Adipocyte (in vitro differentiated cells): ENCODE measurements at places on chromosomes 6 and 20.

- DNase-seq = no peak
These were observed 230.0 kb upstream of the BTBD3 start for GRCh38 chr20:11687546-11688292.

DNA sequence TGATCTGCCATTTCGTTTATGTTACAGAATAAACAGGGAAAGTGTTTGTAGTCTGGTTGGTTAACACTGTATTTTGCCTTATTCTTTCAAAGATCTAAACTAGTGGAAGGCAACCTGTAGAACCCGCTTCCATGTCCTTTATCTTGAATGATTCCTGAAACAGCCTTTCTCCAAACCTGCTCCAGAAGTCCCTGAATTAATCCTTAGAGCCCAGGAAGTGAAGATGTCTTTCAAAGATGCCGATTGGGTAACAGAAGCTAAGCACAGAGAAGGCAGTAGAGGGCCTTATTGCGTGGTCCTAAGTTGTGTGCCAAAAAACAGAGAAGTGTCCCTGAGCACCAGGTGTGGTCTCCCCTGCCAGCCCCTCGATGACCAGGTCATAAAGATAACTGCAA, 19.2 kb upstream of the ZSCAN16 start:
- peak; percentile 51 for DNase-seq

GRCh38 chr6:80434691-80435350, 328.4 kb downstream of the BCKDHB start:
- peak; percentile 27 for DNase-seq

GRCh38 chr6:15914553-15914952, 214.3 kb upstream of the MYLIP start:
- DNase-seq = no peak

DNA sequence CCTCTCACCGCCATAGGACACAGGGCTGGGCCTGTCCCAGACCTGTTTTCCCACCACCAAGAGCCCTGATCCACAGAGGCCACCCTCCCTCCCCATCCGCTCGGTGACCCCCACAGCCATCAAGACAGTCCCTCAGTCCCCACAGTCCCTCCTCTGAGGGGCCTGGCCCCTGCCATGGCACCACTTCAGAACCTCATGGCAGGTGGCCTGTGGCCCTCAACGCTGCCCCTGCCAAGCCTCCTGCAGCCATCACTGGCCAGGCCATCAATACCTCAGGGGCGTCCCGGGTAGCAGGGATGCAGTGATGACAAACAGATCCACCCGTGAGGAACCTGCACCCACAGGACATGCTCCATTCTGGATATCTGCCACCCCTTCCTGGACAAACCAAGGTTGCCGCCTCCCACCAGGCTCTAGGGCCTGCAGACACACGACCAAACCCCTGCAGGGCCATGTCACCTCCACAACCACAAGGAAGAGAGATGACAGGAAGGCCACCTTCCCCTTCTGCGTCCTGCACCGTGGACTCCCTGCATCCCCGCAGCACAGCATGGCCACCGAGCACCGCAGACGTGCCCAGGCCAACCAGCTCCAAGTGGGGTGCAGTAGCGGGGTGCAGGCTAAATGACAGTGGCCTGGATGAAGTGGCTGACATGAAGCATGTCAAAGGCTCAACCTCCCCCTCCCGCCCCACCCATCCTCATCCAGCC, 14.0 kb downstream of the TAF4 start:
- DNase-seq = no peak

DNA sequence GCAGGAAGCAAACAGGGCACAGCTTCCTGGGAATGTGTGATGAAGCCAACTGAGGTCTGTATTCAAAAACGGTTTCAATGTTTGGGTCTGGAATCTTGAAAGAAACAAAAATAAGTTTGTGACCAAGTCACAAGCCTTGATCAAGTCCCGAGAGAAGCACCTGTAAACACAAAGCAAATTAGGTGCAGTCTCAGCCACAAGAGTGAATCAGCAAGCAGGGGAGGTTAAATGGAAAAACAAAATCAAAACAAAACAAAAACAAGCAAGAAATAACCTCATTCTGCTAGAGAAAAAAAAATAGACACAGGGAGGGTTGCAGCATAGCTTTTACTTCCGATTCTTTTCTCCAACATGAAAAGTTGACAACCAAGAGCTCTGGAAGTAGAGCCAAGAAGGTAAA, 201.7 kb downstream of the CLIC5 start:
- no peak for DNase-seq

GRCh38 chr6:137471986-137472385, 22.2 kb downstream of the OLIG3 start:
- DNase-seq = no peak

DNA sequence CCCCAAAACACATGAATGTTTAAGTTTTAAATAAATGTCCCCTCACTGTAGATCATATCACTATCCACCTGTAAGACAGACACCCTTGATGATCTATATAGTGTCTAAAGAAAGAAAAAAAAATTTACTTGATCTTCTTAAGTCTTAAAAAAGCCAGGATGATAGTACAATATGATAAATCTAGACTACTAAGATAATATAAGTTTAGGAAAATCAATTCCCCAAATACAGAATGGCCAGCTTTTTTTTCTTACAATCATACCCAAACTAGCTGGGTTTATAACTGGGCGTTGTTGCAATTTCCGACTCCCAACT, 14.4 kb downstream of the ZNF217 start:
- DNase-seq = no peak

GRCh38 chr20:40333591-40333990, 355.4 kb downstream of the MAFB start:
- no peak for DNase-seq

GRCh38 chr6:32076321-32076809, 32.8 kb downstream of the TNXB start:
- peak; percentile 68 for DNase-seq

GRCh38 chr20:14312001-14312400, 25.4 kb downstream of the FLRT3 start:
- DNase-seq = no peak

DNA sequence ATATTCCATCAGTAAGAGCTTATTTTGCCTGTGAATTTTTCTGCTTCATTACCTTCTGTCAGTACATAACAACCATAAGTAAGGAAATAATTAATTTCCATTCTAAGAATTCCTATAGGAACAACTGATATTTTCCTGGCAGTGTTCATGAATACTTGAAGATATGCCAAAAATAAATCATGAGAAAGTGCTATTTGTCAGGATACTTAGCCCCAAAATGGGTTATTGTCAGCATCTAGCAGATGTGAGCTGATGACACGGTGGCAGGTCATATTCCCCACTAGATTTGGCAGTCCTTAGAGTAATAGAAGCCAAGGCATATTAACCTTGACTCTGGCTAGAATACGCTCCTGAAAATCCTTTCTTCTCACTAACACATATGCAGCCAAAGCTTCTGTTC, 43.2 kb upstream of the CRISP1 start:
- DNase-seq = no peak

- peak; percentile 81 for DNase-seq
These were observed 17.1 kb upstream of the BEND3 start for GRCh38 chr6:107132330-107132954.

DNA sequence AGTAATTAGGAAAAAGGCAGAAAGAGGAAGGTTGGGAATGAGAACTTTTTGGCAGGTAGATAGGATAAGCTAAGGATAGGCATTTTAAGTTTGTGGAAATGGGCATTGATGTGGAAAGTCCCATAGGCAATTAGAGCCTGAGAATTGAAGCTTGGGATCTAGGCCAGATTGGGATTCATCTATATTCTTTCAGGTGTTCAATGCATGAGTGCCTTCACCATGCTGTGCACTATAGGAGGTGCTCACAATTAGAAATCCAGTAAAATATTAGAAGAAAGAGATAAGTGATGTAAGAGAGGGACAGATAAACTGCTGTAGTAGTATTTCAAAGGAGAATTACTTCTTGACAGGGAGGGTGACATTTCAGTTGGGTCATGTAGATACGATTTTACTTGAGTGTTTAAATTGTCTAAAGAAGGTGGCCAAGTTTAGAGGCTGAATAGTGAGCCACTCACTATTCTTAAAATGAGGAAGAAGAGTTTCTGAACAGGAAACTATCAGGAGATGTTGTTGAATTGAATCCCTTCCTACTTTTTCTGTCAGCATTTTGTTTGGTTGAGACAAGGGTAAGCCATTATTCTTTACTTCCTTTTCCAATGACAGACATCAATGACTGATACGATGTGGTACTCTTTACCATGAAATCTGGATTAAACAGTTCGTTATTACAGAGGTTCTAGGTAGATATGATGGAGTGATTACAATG, 31.0 kb upstream of the CTAGE9 start:
- no peak for DNase-seq

DNA sequence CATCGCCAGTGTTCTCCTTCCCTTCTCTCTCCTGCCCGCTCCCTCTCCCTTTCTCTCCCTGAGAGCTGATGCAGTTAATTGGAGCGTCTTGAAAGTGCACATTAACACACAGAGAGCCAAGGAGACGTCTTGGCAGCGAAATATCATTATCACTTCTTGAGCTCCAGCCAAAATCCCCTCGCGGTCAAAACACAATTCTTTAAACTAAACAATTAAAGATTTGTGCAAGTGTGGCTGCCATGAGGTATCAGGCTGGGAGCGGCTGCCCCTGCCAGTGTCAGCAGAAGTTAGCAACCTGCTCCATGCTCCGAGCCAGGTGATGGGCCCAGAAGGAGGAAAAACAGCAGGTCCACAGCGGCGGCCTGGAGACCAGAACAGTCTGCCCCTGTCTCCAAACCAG, 100.9 kb upstream of the FOXP4 start:
- no peak for DNase-seq

GRCh38 chr6:36979347-36979742, 6.7 kb downstream of the MTCH1 start:
- peak; percentile 84 for DNase-seq

DNA sequence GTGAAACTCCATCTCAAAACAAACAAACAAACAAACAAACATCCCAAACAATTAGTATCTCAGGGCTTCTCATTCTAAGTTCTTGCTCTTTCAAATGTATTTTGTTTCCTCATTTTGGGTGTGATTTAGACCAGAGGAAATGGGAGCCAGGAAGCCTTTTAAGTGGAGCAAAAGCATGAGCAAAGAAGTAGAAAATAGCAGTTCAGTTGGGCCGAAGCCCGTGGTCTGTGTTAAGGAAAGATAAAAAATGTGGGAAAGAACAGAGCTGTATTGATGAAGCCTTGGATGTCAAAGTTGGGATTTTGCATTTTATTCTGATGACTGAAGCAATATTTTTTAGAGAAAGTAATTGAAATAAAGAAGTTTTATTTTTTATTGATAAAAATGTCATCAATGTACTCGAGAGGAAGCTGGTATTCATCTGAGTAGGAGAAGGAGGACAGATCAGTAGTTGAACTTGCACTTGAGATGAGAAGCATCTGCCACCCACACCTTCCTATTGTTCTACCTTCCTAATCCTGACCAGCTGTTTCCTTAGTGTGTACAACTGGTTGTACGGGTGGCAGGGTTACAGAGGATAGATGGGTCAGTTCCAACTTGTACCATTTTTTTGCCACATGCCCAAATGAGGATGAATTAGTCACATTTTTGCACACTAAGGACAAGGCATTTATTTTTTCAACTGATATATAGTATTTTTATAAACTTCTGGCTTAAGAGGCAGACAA, 56.1 kb downstream of the KIAA0408 start:
- DNase-seq = no peak

- DNase-seq = no peak
These were observed 115.2 kb downstream of the BMP2 start for GRCh38 chr20:6882561-6883291.

DNA sequence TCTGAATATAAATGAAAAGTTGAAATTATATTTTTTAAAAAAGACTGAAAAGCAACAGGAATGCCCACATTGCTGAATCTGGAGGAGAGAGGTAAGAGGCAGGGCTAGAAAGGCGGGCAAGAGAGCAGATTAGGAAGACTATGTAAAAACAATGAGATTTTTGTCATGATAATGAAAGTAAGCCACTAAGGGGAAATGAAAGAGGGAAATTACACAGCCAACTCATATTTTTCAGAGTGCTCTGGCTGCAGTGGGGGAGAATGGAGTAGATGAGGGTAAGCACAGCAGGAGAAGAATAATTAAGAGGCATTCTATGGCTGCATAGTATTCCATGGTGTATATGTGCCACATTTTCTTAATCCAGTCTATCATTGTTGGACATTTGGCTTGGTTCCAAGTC, 281.9 kb downstream of the PKHD1 start:
- no peak for DNase-seq

DNA sequence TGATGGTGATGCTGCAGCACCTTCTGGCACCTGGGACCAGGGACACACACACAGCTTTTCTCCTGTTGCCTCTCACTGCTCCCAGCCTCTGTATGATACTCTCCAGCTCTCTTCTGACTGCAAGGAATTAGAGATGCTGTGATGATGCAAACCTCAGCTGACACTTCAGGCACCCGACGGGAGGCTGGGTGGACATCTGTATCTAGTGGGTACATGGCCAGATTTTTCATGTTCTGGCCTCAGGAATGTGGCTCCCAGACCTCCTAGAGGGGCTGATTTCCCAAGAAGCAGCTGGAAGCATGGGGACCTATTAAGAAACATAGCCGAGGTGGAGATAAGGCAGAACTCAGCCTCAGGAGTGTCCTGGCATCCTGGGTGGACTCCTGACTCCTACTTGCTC, 6.8 kb upstream of the EPB41L1 start:
- peak; percentile 71 for DNase-seq

DNA sequence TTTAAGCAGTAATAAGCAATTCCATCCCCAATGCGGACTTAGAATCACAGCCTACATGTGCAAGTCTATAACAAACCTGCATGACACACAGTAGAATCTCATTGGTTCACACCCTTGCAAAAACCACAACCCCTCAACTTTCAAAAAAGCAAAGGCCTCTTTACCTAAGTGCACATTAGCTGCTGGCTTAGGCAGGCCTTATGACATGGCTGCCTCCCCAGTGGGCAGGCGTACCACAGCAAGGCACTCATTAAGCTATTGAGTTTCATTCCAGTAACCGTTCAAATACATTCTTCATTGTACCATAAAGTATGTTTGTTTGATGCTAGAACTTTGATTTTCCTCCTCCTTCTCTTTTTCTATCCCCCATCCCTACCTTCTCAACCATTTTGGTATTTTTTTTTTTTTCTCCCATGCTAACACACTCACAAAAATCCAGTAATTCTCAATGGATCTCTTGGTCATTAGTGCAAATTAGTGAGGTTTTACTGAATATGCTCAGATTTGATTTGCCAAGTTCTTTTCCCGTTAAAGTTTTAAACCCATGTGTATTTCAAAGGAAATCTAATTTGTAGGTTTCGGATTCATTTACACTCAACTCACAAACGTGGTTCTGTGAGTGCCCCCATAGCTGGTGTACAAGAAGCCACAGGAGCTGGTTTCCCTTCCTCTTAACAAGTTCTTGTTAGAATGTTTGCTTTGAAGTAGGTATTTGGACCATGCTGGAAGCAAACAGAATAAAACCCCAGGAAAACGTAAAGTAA, 460.4 kb upstream of the RUNX2 start:
- DNase-seq = no peak

DNA sequence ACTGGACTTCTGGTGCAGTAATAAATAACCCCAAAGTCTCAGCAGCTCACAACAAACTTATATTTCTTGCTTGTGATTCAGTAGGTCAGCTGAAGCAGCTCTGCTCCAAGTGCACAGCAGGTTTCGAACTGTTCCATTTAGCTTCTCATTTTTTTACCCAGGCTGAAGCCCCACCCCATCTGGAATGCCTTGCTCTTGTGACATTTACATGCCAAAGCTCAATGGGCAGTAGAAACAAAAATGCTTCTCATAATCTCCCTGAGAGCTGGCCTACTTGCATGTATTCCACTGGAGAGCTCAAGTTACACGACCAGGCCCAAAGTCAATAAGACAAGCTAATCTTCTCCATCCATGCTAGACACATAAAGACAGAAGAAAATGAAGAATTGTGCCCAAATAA, 165.2 kb downstream of the HAO1 start:
- DNase-seq = peak; percentile 93
